NCI-H1105 treated with DMSO at 0.1 percent for 48 hours (cell line): ENCODE measurements at places on chromosomes 1 and 21.
A peak's percentile ranks its signal among the peaks of the same experiment; 100 is the strongest.

DNA sequence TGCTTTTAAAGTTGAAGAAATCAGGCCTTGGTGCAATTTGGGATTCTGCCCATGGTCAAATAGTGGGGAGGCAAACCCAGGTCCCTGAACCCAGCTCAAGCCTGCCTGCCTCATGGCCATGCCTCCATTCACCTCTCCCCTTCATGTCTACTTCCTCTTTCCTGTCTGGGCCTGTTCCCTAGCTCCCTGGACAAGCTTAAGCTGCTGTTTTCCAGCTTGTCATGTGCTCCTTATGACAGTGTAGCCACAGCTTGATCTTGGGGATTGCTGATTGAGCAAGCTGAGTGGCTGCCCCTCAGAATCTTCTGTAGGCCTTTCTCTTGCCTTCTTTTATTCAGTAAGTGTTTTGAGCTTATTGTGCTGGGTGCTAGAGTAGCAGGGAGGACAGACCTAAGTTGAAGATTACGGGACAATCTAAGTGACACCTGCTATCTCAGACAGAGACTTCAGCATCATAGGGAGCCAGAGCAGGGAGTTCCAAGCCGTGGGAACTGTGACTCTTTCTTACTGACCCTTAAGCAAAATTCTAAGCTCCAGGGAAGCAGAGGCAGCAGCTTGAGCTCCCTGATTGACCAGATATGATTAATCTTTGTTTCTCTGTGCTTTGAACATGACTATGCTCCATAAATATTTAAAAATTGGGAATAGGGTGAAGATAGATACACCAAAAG lies 520 bp upstream of the MR1 start:
- DNase-seq: no peak

GRCh38 chr1:159783724-159784123 lies 3.0 kb downstream of the DUSP23 start:
- no peak for DNase-seq

- DNase-seq: no peak
Observed at GRCh38 chr1:227885648-227886502, 61.9 kb downstream of the WNT9A start.

- no peak for DNase-seq
Observed at GRCh38 chr1:71307451-71307850, 226.6 kb upstream of the ZRANB2 start.

- DNase-seq: no peak
Observed at GRCh38 chr1:17183388-17184160, 21.4 kb upstream of the PADI1 start.

DNA sequence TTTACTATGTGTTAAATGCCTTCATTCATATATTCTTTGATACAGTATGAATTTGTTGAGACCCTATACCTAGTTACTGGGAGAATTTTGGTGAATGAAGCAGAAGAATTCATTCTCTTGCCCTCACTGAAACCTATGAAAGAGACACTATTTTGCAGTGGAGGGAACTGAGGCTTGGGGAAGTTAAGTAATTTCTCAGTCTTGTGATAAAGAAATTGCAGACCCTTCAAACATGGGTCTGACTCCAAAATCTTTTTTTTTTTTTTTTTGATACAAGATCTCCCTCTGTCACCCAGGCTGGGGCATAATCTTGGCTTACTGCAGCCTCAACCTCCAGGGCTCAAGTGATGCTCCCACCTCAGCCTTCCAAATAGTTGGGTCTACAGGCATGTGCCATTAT lies 132.1 kb downstream of the DNM3 start:
- DNase-seq: no peak

- no peak for DNase-seq
Observed at GRCh38 chr1:234572966-234573365, 37.0 kb downstream of the IRF2BP2 start.

- no peak for DNase-seq
Observed at GRCh38 chr1:59139396-59139795, 157.5 kb upstream of the FGGY start.

DNA sequence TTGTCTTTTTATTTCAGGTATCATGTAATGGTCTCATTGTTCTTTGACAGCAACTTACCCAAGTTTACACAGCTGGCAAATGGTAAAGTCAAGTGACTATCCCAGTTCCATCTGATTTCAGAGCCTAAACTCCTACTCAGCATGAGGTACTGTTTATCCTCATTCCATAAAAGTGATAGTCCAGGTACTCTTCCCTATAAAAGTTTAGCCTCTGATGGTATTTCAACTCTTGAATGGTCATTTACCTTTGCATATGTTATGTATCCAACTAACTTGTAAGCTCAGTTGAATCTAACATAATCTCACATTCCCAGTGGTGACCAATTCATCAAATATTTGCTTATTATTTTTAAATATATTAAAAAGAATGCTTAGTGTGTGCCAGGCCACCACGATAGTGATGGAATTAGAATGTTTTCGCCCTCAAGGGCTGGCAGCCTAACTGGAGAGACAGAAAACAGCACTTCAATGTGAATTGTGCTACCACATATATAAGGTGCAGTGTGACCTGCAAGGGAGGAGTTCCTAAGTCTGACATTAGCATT lies 307.1 kb downstream of the CTH start:
- DNase-seq: no peak

GRCh38 chr21:27505516-27505915 lies 538.6 kb upstream of the ADAMTS5 start:
- DNase-seq: no peak

DNA sequence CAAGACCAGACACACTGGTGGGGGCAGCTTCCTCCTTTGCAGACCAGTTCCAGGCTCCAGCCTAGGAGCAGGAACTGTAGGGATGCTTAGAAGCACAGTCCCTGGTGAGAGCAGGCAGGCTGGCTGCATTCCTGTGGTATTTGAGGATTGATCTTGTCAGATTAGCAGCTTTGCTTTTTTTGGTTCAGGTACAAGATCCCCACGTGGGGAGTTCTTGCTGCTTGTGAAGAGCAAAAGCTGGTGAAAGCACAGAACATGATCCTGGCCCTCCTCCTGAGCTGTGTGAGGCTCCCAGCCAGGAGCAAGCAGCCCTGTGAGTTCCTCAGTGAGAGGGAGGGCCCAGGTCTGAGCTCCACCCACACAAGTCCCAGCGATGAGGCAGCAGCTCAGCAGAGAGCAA lies 75.3 kb upstream of the ARTN start:
- no peak for DNase-seq

DNA sequence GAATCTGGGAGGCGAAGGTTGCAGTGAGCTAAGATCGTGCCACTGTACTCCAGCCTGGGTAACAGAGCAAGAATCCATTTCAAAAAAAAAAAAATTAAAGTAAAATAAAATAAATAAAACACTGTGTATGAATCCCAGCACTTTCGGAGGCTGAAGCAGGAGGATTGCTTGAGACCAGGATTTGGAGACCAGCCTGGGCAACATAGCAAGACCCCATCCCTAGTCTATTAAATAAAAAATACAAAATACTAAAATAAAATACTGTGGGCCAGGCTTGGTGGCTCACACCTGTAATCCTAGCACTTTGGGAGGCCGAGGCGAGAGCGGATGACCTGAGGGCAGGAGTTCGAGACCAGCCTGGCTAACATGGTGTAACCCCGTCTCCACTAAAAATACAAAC lies 4.2 kb upstream of the BNIPL start:
- no peak for DNase-seq

GRCh38 chr1:50971748-50972305 lies 1.8 kb downstream of the CDKN2C start:
- peak; percentile 54 for DNase-seq
